ENCODE measurements at places on chromosomes 3 and 15.

DNA sequence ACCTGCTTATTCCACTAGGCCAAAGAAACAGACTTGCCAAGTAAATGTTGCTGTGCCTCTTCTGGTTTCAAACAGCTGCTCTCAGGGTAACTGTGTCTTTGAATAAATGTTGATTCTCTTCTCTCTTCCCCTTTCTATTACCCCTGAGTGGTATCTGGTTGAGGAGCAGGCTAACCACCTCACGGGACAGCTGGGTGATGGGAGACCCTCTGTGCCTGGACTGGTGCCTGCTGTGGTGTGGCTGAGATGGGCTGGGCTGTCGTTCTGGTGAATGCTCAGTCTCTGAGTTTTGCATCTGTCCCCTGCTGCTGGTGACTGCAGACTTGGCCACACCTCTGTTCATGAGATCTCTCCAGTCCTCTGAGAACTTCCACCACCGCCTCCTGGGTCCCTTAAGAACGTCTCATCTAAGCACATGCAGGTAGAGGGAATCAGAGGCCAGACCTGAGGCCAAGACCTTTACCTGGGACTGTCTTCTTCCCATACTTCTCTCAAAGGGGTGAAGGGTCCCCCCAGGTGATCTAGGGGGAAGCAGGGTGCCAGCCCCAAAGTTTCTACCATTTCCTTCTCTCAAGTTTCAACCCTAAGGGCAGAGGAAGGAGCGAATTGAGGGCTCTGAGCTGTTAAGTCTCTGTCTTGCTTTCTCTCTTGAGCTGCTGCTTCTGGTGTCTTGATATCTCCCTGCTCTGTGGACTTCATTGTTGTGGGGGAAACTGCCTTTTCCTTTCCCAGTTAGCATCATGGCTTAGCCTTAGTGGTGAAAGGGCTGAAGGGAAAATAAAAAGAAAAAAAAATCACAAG lies 252.9 kb downstream of the EBLN2 start:
- H3K4me3 ChIP-seq = no peak overlapping the region
- peaks cover 10% of the 10 kb centered on the region for H3K27me3 ChIP-seq
- H3K27ac ChIP-seq = no peak overlapping the region
- H3K4me1 ChIP-seq = no peaks in the 10 kb centered on the region
- no peaks in the 10 kb centered on the region for H3K36me3 ChIP-seq
- no peak for DNase-seq

DNA sequence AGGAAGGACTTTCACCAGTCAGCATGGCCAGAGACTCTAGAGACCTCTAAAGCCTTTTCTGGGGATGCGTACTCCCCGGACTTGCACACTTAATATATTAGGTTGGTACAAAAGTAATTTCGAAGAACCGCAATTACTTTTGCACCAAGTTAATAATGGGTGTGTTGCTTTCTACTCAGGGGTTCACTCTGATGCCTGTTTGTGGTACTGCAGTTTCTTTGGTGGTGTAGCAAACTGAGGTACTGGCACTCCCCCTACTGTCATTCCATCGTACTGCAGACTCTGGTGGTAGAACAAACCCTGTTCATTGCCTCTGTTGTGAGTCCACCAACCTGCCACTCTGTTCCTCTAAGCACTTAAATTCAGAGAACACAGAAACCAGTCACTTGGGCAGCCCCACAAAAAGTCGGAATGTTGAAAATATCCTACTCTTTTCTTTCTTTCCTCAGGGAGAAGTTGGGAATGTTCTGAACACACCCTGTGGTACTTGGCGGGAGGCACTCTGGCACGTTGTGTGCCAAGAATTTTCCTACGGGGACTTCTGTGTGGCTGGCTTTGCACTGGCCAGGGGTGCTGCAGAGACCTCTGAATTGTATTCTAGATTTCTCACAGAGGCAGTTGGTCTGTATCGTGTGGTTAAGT lies 46.3 kb downstream of the GABRG3 start:
- H3K4me3 ChIP-seq = no peak overlapping the region
- peak; percentile 29 for DNase-seq
- no peak overlapping the region for H3K27ac ChIP-seq
- H3K36me3 ChIP-seq = no peaks in the 10 kb centered on the region
- no peaks in the 10 kb centered on the region for H3K4me1 ChIP-seq

DNA sequence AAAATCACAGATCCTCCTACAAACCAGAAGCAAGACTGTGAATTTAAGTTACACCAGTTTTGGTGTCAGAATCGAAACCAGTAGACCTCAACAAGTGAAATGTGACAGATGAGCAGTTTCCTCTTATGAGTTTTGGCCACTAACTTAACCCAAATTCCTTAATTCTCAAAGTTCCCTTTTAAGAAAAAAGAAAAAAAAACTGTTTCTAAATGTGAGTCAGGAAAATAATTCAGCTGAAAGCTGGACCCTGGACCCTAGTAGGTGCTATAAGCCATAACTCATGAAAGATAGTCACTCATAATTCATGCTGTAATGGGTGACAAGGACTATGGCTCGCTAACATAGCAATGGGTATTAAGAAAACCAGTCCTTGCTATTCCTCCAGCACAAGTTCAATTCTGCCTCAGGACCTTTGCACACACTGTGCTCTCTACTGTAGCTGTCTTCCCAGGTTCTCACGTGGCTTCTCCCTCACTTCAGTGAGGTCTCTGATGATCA lies 9.0 kb upstream of the THRB start:
- H3K4me3 ChIP-seq = no peak overlapping the region
- no peak overlapping the region for H3K27ac ChIP-seq
- peaks cover 27% of the 10 kb centered on the region for H3K27me3 ChIP-seq
- H3K4me1 ChIP-seq = peaks cover 16% of the 10 kb centered on the region
- no peak for DNase-seq

GRCh38 chr3:53357458-53357857 lies 10.1 kb upstream of the DCP1A start:
- no peaks in the 10 kb centered on the region for H3K36me3 ChIP-seq
- H3K27ac ChIP-seq = no peak overlapping the region
- no peak for DNase-seq
- H3K4me3 ChIP-seq = no peak overlapping the region

DNA sequence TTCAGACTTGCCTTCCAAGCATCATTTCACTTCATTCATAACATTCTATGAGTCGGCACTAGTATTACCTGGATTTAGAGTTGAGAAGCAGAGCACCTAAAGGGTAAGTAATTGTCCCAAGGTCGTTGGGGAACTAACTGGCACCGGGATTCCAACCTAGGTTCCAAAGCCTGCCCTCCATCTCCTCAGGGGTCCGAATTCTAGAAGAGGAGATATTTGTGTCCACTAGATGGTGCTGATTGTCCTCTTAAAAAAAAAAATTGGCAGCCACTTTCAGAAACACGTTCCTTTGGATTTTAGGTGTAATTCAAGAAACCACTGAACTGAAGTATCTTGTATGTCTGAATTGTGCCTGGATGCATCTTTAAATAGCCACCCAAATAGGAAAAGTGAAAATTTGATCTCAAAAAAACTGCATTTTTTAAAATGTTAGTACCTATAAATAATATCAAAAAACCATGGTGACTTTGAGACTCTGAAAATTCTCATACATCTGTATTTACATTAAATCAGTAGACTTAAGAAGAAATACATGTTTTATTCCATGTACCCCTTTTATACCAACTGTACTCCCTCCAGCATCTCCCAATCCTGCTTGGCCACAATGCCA lies 3.9 kb upstream of the FSIP1 start:
- no peak overlapping the region for H3K4me3 ChIP-seq
- H3K27me3 ChIP-seq = no peaks in the 10 kb centered on the region
- peaks cover 1% of the 10 kb centered on the region for H3K36me3 ChIP-seq

DNA sequence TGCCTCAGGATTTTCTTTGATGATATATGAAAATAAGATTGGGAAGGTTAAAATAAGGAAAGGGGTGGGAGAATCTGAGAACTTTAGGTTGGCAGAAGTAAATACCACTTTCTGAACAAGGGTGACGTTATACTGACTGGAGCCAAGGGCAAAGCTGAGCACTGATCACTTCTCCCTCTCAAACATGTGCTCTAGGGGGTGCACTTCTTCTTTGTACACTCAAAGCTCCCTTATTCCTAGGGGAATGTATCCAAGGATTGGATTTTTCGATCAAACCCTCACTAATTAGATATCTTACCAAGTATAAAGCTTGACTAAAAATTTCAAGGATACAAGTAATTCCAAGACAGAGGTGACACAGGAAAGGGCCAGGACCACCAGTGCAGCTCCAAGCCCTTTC lies 243.9 kb upstream of the UMPS start:
- H3K4me3 ChIP-seq = no peak overlapping the region
- no peak for DNase-seq
- H3K36me3 ChIP-seq = no peaks in the 10 kb centered on the region
- H3K27me3 ChIP-seq = peaks cover 32% of the 10 kb centered on the region

DNA sequence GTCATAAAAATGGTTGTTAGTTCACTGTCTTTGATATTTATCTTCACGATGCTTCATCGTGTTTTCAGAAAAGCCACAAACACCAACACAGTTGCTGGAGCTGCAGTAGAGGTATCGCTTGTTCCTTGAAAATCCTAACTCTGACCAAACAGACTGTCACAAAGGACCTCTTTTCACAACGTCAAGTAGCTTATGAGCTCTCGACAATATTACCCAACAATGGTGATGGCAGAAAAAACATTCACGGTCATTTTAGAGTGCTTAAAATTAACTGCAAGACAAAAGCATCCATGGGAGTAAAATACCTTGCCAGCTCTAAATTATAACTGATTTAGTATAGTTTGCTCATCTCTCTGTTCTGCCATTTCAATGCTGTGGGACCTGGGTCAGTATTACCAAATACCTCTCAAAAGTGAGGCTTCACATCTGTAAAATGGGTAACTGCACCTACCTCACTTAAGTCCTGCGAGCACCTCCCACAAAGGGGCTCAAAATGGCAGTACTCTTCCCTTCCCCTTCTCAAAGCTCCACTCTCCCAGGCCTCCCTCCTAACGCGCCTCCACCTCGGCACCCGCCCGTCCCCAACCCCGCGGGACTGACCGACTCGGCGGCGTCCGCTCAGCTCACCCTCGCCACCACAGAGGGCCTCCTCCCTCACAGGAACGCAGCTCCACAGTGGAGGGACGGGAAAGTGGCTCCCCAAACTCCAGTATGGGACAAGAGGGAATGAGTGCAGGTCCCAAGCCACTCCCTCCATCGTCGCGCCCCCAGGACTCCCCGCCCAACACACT lies 546 bp downstream of the TRIM59 start:
- H3K27me3 ChIP-seq = no peaks in the 10 kb centered on the region
- H3K4me3 ChIP-seq = peak overlapping the region; percentile 98

GRCh38 chr15:63722204-63722808 lies 111.4 kb downstream of the HERC1 start:
- H3K27me3 ChIP-seq = no peaks in the 10 kb centered on the region
- H3K27ac ChIP-seq = no peak overlapping the region
- H3K4me3 ChIP-seq = no peak overlapping the region
- peaks cover 9% of the 10 kb centered on the region for H3K4me1 ChIP-seq

DNA sequence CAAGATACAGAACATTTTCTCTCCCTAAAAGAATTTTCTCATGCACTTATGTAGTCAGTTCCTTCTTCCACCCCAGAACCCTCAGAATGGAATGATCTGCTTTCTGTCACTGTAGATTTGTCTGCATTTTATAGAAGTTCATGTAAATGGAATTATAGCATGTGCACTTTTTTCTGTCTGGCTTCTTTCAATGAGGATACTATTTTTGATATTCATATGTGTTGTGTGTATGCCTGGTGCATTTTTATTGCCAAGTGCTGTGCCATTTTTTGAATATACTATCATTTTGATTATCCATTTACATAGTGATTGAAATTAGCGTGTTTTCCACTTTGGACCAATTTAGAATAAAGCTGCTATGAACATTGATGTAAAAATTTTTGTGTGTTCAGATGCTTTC lies 156.6 kb upstream of the ALCAM start:
- DNase-seq = no peak
- no peak overlapping the region for H3K4me3 ChIP-seq
- no peaks in the 10 kb centered on the region for H3K36me3 ChIP-seq
- peaks cover 5% of the 10 kb centered on the region for H3K27me3 ChIP-seq
- no peaks in the 10 kb centered on the region for H3K4me1 ChIP-seq
- H3K27ac ChIP-seq = no peak overlapping the region

GRCh38 chr3:59451800-59452746 lies 402.2 kb upstream of the CFAP20DC start:
- peaks cover 6% of the 10 kb centered on the region for H3K36me3 ChIP-seq
- peak overlapping the region; percentile 78 for H3K4me3 ChIP-seq
- no peak for DNase-seq
- peaks cover 72% of the 10 kb centered on the region for H3K4me1 ChIP-seq
- H3K27me3 ChIP-seq = no peaks in the 10 kb centered on the region
- peak overlapping the region; percentile 97 for H3K27ac ChIP-seq

DNA sequence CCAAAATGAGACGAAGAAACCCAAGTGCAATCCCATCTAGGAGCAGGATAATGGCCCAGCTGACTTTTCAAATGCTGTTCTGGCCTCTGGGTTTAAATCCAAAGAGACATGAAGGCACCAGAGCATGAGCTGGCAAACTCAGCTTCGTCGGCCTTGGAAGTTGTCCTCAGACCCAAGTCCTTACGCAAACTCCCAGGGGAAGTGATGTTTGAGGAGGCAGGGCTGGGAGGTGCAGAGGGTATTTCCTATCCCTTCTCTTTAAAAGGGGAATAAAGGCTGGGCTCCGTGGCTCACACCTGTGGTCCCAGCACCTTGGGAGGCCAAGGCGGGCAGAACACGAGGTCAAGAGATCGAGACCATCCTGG lies 68.9 kb upstream of the HERC1 start:
- peaks cover 34% of the 10 kb centered on the region for H3K4me1 ChIP-seq
- no peak overlapping the region for H3K4me3 ChIP-seq
- H3K27me3 ChIP-seq = no peaks in the 10 kb centered on the region
- H3K27ac ChIP-seq = no peak overlapping the region
- no peaks in the 10 kb centered on the region for H3K36me3 ChIP-seq

DNA sequence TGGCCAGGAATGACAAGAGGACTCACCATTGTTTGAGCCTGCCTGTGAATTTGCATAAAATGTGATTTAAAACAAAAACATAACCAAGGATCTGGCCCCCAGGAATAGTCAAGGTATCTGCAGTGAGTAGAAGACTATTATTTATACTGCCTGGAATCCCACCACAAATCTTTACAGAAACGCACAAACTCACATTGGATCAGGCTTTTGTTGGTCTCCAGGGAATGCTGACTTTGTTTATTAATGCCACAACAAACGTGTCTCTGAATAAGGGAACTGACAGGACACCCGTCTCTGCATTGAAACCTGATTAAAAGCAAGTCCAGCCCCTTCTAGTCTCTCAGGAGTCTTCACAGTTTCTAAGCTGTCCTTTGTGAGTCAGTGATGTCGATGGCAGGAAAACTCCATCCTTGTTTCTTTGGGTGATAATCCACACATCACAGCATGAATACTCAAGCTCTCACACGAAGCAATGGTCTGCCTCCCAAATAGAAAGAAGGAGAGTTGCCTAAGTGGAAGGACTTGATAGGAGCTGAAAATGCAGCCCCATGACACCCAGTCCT lies 37.7 kb downstream of the CLDN18 start:
- no peak overlapping the region for H3K4me3 ChIP-seq
- DNase-seq = no peak
- no peak overlapping the region for H3K27ac ChIP-seq
- peaks cover 42% of the 10 kb centered on the region for H3K27me3 ChIP-seq

DNA sequence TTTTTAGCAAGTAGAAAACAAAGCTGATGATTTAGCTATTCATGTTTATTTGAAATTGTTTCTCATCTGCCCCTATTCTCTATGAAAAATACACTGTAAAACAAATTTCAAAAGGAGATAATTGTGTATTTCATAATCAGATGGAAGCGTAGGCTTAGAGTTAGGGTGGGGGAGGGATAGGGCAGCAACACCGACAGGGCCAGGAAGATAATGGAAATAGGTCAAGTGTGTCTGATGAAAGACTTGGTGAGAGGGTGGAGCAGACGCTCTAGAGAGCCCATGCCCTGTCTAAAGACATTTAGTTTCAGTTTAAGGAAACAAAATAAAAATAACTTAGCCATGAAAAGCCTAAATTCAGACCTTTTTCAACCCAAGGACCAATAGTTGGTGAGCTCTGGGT lies 51.6 kb upstream of the ARL6 start:
- H3K27me3 ChIP-seq = peaks cover 7% of the 10 kb centered on the region
- DNase-seq = no peak
- no peak overlapping the region for H3K27ac ChIP-seq
- H3K4me3 ChIP-seq = no peak overlapping the region
- H3K4me1 ChIP-seq = no peaks in the 10 kb centered on the region

All from activated T-cell treated with anti-CD3 and anti-CD28 coated beads, Interleukin-2, amount 50 U/mL, for 72 hours (primary cell).